ENCODE measurements at places on chromosomes 4 and X.

- DNase-seq = no peak
Observed at GRCh38 chr4:73340917-73341316, 63.2 kb upstream of the ALB start.

DNA sequence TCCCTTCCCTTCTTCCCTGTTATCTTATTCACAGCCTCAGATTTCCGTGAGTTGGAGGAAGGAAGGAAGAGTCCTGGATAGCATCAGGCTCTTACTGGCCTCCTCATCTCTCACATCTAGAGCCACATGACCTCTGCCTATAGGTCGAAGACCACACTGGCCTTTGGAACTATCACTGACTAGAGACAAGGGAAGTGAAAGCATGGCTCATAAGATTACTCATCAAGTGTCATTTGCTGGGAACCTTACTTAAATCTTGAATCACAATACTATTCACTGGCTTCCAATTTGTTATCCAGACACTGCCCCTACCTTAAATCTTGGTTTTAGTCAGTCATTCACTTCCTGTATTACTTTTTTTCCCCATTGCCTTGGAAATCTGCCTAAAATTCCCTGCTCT is 61.6 kb upstream of the MTMR8 start:
- DNase-seq = no peak

DNA sequence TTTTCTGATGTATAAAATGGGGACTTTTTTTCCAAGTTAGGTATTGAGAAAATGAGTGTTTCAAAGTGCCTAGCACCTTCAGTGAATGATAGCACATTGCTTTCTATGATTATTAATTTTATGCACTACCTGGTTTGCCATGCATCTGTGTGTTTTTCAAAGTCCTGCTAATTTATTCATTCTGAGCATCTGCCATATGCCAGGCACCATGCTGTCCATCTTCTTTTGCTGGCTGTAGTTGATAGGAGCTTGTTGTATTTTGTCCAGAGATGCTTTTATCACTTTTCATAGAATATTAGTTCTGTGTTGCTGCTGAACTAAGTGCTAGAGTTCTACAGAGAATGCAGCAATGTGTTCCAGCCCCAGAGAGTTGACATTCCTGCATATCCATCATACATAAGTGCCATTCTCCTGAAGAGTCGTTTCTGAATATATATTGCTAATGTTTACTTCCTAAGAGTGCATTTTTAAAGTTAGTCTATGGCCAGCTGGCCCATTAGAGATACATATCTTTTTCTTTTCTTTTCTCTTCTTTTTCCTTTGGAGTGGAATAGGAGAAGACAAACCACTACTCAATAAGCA is 49.0 kb upstream of the CLNK start:
- DNase-seq = no peak

DNA sequence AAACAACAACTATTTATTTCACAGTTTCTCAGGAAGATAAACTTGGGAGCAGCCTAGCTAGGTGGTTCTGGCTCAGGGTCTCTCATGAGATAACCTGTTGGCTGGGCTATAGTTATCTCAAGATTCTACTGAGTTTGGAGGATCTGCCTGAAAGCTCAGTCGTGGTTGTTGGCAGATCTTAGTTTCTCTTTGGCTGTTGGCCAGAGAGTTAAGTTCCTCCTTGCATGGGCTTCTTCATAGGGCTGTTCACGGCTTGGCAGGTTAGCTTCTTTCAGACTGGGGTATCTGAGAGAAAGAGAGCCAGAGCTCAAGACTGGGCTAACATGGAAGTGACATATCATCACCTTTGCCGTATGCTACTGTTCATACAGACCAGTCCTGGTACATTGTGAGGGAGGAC is 28.7 kb downstream of the SEC24B start:
- peak; percentile 33 for DNase-seq

- no peak for DNase-seq
Observed at GRCh38 chr4:128379860-128380259, 92.2 kb upstream of the PGRMC2 start.

- no peak for DNase-seq
Observed at GRCh38 chrX:83829874-83830273, 31.1 kb upstream of the CYLC1 start.

DNA sequence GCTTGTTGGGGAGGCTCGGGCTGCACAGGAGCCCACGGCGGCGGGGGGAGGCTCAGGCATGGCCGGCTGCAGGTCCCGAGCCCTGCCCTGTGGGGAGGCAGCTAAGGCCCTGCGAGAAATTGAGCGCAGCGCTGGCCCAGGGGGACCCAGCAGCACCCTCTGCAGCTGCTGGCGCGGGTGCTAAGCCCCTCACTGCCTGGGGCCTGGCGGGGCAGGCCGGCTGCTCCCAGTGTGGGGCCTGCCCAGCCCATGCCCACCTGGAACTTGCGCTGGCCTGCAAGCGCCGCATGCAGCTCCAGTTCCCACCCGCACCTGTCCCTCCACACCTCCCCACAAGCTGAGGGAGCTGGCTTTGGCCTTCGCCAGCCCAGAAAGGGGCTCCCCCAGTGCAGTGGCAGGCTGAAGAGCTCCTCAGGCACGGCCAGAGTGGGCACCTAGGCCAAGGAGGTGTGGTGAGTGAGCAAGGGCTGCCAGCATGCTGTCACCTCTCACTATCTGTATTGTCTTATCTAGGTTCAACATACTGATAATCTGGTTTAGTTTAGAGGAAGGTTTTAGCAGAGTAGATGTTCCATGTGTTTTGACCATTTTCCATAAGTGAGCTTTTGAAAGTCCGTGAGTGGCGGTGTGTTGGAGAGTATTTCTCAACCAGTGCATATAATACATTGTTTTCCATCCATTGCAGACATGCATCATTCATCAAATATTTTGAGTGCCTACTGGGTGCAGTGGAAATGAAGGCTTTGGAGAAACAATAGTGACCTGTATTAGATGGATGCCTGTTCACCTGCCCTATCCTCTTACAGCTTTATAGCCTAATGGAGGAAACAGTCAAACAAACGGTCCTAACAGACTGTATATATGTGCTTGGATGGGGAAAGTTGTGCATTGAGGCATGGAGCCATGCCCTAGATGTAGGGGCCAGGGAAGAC is 13.1 kb downstream of the PI4K2B start:
- DNase-seq = no peak

DNA sequence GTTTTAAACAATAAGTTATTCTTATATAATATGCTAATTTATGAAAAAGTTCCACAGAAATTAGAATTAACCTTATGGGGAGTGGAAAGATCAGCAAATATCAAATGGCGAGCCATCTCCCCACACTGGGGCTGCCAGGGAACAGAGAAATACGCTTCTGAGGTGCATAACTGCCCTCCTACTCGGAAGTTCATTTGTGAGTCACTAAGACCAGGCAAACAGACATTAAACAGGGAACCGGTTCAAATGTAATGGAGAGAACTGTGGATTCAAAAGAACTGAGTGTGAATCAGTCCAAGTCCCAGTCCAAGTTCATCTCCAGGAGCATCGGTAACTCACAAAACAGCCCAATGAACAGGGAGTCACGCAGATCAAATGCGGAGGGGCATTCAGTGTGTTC is 11.4 kb upstream of the S100G start:
- DNase-seq = peak; percentile 56

DNA sequence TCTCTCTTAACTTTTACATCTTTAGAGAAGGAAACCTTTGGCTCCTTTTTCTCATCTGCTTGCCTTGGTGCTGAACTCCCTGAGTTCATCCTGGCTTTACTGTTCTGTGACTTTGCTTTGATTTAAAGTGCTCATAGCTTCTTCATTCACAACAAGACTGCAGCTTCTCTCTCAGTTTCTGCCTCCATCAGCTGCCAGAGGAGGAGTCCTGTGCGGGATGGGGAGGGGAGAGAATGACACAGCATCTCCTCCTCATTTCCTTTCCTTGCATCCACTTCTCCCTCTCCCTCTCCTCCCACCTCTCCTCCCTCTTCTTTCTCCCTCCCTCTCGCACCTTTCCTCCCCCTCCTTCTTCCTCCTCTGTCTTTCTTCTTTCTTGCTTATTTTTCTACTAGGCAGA is 42.0 kb downstream of the CBLL2 start:
- peak; percentile 14 for DNase-seq

DNA sequence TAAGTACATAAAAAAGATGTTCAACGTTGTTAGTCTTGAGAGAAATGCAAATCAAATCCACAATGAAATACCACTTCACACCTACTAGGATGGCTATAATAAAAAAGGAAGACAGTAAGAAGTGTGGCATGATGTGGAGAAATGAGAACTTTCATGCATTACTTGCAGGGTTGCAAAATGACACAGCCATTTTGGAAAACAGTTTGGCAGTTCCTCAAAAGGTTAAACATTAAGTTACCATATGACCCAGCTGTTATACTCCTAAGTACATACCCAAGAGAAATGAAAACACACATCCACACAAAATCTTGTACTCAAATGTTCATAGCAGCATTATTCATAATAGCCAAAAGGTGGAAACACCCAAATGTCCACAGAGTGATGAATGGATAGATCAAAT is 25.8 kb upstream of the LIMCH1 start:
- DNase-seq = no peak

Measured in iris pigment epithelial cell (primary cell).